ENCODE measurements at places on chromosomes 6 and 20. TPM values are rescaled to one million over a fixed set of nuclear protein-coding genes. Genes with fewer than 3 reads are reported as not detected.

Gene OGFR
- 55.2 TPM for total RNA-seq

Gene HLA-DQA2
- not detected for total RNA-seq

Gene WFDC10B
- not detected for total RNA-seq

Gene RUNX2
- total RNA-seq, result 8.0 TPM

Gene TSPO2
- not detected for total RNA-seq
